Calu3 (cell line): ENCODE measurements at places on chromosomes 16 and 17.

DNA sequence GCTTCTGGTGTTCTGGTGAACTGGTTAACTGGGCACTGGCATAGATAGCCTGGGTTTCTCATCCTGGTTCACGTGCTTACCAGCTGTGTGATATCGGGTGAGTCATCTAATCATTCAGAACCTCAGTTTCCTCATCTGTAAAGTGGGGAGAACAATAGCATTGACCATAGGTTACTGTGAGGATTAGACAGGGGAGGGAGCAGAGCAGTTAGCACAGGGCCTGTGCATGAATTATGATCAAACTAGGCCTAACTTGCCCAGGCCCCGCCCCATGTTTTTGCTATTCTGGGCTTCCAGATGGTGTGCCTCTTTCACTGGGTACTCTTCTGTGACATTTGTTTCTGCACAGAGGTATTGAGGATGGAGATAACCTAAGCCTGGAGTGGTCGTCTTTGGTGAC is 4.6 kb upstream of the KLHL36 start:
- H3K27ac ChIP-seq: no peak overlapping the region
- no peak for DNase-seq
- H3K27me3 ChIP-seq: peaks cover 37% of the 10 kb centered on the region
- H3K4me1 ChIP-seq: peaks cover 10% of the 10 kb centered on the region

DNA sequence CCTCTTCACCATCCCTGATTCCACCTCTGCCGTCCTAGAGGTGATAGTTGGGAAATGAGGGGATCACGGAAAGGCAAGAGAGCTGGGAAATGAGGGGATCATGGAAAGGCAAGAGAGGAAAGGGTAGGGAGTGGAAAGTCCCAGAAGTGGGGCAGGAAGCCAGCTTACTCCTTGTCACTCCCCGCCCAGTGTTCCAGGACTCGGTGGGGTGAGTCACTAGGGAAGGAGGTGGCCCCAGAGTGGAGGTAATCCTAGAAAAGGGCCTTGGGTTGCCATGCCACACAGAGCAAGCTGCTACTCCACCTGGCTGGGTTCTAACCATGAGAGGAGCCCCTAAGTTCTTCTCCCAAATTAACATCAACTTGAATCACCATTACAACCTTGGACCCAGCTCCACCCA is 14.8 kb downstream of the ALOXE3 start:
- peaks cover 31% of the 10 kb centered on the region for H3K4me1 ChIP-seq
- no peaks in the 10 kb centered on the region for H3K36me3 ChIP-seq
- DNase-seq: no peak

DNA sequence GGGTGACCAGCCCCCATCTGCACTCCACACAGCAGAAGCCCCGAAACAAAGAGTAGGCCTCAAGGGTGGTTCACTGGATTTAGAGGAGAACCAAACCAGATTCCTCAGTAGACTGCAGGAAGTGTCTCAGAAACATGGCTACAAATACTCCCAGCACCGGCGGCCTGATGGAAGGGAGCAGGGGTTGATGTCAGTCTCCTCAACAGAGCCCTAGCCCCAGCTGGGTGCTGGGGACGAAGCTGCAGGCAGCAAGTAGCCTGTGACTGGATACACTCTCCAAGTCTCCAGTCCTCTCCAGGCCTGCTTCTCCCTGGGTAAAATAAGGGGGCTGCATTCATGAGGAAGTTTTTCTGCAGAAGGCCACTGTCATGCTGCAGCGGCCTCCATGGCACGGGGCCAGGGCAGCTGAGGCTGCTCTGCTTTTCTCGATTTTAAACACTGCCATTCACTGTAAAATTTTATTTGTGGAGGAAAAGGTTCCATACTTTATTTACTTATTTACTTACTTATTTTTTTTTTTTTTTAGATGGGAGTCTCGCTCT is 36.7 kb upstream of the SREBF1 start:
- DNase-seq: no peak
- H3K27ac ChIP-seq: no peak overlapping the region
- H3K36me3 ChIP-seq: no peaks in the 10 kb centered on the region
- no peaks in the 10 kb centered on the region for H3K27me3 ChIP-seq
- H3K4me3 ChIP-seq: no peak overlapping the region
- H3K4me1 ChIP-seq: no peaks in the 10 kb centered on the region

DNA sequence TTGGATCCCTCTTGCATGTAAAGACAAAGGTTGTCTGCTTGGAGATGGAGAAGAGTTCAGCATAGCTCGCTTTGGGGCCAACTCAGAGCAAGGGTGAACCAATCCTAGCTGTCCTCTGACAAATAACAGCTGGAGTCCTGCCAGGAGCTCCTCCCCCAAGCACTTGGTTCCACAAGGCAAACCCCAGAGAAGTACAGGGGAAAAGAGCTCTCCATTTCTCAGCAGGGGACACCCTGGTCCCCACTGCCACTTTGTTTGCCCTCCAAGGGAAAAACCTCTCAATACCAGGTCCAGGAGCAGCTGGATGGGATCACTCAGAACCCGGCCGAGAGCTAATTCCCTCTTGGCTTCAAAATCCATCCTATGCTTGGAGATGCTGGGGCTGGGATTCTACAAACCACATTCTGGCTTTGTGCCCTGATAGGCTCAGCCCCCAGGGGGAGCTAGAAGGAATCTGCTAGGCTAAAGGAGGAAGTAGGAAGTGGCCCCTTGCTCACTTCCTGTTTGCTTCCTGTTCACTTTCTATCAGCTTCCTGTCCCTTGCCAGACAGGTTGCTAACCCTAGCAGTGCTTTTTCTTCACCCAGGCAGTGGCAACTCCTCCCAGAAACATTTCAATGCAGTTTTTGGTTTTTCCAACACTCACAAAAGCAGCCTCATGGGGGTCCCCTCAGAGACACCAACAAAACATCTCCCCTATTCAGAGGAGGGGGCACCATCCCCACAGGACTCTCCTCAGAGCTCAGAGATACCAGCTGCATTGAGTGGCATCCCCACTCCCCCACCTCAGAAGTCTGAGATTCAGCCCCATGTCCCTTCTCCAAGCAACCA is 30.7 kb downstream of the CDRT4 start:
- H3K36me3 ChIP-seq: no peaks in the 10 kb centered on the region
- DNase-seq: peak; percentile 7
- H3K4me1 ChIP-seq: peaks cover 9% of the 10 kb centered on the region
- no peaks in the 10 kb centered on the region for H3K27me3 ChIP-seq

DNA sequence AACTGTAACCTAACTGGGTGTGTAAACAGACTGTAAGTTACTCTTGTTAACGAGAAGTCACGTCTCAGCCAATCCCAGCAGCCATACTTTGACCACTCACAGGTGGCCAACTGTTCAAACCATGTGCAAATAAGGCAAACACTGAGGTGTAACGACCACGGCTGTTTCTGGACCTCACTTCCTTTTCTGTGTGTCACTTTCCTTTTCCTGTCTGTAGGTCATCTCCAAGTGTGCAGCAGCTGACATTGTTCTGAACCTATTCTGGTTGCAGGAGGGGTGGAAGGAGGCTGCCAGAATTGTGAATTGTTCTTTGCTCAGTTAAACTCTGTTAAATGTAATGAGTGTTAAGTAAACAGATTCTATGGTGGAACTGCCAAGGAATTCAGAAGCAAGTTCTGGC is 627.4 kb downstream of the KCNJ2 start:
- no peaks in the 10 kb centered on the region for H3K4me1 ChIP-seq
- H3K4me3 ChIP-seq: no peak overlapping the region
- H3K36me3 ChIP-seq: no peaks in the 10 kb centered on the region
- no peaks in the 10 kb centered on the region for H3K27me3 ChIP-seq

DNA sequence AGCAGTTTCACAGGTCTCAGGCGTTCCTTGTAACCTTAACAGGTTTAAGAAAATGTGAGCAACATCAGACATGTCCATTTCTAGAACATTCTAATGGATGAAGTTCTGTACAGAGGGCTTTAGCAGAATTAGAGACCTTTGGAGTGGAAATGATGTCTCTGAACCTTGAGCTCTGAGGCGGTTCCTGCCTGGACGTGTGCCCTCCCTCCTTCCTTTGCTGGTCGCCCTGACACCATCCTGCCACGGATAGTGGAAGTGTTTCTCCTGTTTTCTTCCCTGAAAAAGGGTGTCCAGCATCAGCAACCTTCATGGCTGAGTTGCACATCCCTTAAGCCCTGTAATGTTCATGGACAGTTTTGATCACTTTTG is 11.1 kb downstream of the SPATA33 start:
- H3K27ac ChIP-seq: no peak overlapping the region
- H3K27me3 ChIP-seq: no peaks in the 10 kb centered on the region
- H3K36me3 ChIP-seq: peaks cover 14% of the 10 kb centered on the region
- no peak for DNase-seq
- H3K4me3 ChIP-seq: no peak overlapping the region
- no peaks in the 10 kb centered on the region for H3K4me1 ChIP-seq

DNA sequence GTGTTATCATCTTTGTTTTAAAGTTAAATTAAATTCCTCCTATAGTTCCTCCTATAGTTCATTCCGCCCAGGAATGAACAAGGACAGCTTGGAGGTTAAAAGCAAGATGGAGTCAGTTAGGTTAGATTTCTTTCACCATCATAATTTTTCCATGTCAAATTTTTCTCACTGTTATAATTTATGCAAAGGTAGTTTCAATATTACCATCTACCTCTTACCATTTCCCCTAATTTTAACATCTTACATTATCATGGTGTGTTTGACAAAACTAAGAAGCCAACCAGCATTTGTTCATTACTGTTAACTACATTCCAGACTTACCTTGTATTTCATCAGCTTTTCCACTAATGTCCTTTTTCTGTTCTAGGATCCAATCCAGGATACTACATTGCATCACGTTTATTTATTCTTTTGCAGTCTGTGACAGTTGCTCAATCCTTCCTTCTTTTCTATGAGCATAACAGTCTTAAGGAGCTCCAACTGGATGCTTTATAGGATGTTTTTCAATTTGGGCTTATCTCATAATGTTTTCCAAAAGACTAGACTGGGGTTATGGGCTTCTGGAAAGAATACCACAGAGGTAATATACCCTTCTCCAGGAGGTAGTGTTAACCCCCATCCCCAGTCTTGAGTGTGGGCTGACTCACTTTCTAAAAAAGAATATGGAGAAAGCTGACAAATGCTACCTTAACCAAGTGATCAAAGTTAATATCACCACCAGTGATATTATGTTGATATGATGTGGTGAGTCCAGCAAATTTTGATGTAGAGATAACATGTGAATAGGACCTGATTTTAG is 158.5 kb downstream of the PPM1E start:
- no peak overlapping the region for H3K4me3 ChIP-seq
- H3K4me1 ChIP-seq: no peaks in the 10 kb centered on the region
- H3K27me3 ChIP-seq: peaks cover 4% of the 10 kb centered on the region
- no peak overlapping the region for H3K27ac ChIP-seq

DNA sequence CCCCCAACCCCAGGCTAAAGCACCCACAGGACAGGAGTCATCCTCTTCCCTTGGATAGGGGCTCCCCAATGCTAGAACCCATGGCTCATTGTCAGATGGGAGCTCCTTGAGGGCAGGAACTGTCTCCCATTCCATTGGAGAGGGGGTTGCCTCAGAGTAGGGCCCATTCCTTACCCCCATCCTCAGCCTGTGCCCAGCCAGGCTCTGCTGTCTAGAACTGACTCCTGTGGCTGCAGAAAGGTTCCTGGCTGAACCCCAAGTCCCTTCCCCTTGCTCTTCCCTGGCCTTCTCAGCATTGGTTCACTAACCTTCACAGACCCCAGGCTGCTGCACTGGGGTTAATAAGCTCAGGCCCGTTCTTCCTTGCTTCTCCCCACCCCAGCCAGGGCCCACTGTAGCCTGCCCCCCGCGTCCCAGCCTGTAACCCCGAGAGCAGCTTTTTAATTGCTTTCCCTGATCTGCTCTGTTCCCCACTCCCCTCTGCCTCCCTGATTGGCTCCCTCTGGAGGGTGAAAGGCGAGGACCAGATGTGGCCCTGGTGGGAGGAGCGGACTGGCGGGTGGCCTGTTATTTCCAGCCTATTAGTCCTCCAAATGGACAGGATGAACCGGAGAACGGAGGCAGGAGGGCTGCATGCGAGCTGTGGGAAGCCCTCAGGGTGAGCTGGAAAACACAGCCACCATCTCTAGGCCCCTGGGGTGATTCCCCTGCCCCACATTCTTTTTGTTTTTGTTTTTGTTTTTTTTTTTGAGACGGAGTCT is 6.0 kb upstream of the GFAP start:
- peaks cover 38% of the 10 kb centered on the region for H3K27me3 ChIP-seq
- no peak overlapping the region for H3K27ac ChIP-seq
- no peak for DNase-seq
- no peak overlapping the region for H3K4me3 ChIP-seq

DNA sequence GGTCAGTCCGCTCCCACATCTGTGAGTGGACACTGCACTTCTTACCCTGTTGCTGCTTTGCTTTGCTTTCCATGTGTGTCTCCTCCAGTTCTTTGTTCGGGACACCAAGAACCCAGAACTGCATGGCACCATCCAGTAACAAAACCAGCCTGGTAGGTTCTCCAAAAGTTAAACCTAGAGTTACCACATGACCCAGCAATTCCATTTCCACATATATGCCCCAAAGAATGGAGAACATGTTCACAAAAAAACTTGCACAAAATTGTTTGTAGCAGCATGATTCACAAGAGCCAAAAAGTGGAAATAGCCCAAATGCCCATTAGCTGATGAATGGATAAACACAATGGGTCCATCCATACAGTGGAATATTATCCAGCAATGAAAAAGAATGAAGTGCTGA is 10.3 kb upstream of the CCL22 start:
- H3K4me1 ChIP-seq: peaks cover 7% of the 10 kb centered on the region
- no peak overlapping the region for H3K4me3 ChIP-seq
- H3K36me3 ChIP-seq: peaks cover 3% of the 10 kb centered on the region
- DNase-seq: no peak

GRCh38 chr16:13453325-13453724 is 466.6 kb upstream of the ERCC4 start:
- H3K36me3 ChIP-seq: no peaks in the 10 kb centered on the region
- no peak overlapping the region for H3K4me3 ChIP-seq

DNA sequence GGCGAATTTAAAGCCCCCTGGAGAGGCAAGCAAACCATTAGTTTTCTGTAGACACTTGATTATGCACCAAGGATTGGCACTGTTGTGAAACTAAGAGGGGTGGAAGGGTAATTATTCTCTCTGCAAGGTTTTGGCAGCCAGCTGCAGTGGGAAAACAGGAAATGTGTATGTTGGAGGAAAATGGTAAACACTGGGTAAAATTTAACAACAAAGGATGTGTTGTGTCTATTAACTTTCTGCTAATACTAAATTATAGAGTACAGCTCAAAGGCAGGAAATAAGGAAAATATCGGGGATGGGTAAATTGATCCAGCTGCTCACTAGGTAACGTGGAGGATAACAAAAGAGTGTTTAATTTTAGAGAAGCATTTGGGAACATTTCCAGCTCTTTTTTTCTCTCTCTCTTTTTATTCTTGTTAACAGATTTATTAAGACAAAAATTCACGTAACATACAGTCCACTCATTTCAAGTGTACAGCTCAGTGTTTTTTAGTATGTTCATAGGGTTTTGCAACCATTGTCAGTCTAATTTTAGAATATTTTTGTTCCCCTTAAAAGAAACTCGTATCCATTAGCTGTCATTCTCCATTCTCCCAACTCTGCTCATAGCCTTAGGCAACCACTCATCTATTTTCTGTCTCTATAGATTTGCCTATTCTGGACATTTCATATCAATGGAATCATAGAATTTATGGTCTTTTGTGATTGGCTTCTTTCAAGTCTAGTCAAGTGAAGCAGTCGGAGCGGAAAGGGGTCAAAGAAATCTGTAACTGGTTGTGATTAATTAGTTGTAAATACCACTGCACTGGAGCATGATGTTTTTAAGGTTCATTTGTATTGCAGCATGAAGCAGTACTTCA is 41.8 kb downstream of the TANGO6 start:
- peaks cover 2% of the 10 kb centered on the region for H3K36me3 ChIP-seq
- no peak overlapping the region for H3K4me3 ChIP-seq
- no peaks in the 10 kb centered on the region for H3K27me3 ChIP-seq

GRCh38 chr16:4564661-4565267 is 8.6 kb downstream of the C16orf96 start:
- no peaks in the 10 kb centered on the region for H3K36me3 ChIP-seq
- no peak overlapping the region for H3K27ac ChIP-seq
- no peak overlapping the region for H3K4me3 ChIP-seq
- no peak for DNase-seq
- no peaks in the 10 kb centered on the region for H3K4me1 ChIP-seq
